ENCODE measurements at places on chromosomes 1 and 21. TPM values are rescaled to one million over a fixed set of nuclear protein-coding genes. Genes with fewer than 3 reads are reported as not detected.

NOS1AP gene
- total RNA-seq: not detected

OR1C1 gene
- total RNA-seq: not detected

CCDC27 gene
- not detected for total RNA-seq

- DNase-seq: no peak
Observed at GRCh38 chr1:44361478-44361877, 6.4 kb upstream of the ERI3 start.

GRCh38 chr1:218810306-218810705 is 363.4 kb upstream of the LYPLAL1 start:
- DNase-seq: no peak

DNA sequence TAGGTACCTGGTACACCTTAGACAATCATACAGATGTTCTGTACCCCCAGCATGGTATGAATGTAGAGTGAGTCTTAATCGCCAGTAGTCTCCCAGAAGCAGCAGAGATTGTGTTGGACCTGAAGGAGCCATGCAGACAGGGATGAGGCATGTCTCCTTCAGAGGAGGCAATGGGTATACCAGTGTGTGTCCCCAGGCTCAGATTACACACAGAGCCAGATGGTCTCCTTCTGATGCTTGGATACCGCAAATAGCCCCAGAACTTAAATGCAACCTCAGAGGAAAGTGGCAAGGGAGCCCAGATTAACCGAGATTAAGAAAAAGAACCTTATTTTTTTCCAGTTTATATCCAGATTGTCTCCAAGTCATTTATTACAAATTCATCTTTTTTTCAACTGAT is 96.8 kb upstream of the C21orf91 start:
- no peak for DNase-seq

- DNase-seq: no peak
Observed at GRCh38 chr1:239633432-239633831, 247.1 kb downstream of the CHRM3 start.
